Naive thymus-derived CD4-positive, alpha-beta T cell (primary cell): ENCODE measurements at places on chromosomes 2 and 18. TPM values are rescaled to one million over a fixed set of nuclear protein-coding genes. Genes with fewer than 3 reads are reported as not detected.
A peak's percentile ranks its signal among the peaks of the same experiment; 100 is the strongest.

Gene TMEM247
- not detected in 2 replicates for total RNA-seq

DNA sequence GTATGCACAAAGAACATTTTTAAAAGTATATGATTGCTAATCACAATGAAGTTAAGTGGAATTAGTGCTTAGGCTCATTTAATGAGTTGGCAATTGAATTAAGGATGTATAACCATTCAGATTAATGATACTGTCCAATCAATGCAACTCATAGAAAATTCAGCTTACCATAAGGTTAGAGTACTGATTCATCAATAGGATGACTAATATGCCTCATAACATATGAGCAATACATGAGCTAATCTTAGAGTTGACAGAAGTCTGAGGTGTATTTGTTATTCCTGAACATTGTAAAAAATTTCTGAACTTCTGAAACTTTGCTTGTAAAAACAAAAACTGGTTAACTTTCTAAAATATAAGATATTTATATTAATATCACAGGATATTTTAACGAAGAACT is 118.3 kb upstream of the NETO1 start:
- H3K27me3 ChIP-seq = no peaks in the 10 kb centered on the region
- no peaks in the 10 kb centered on the region for H3K36me3 ChIP-seq
- H3K4me3 ChIP-seq = no peak overlapping the region
- no peak for DNase-seq
- no peaks in the 10 kb centered on the region for H3K4me1 ChIP-seq
- H3K27ac ChIP-seq = no peak overlapping the region

DNA sequence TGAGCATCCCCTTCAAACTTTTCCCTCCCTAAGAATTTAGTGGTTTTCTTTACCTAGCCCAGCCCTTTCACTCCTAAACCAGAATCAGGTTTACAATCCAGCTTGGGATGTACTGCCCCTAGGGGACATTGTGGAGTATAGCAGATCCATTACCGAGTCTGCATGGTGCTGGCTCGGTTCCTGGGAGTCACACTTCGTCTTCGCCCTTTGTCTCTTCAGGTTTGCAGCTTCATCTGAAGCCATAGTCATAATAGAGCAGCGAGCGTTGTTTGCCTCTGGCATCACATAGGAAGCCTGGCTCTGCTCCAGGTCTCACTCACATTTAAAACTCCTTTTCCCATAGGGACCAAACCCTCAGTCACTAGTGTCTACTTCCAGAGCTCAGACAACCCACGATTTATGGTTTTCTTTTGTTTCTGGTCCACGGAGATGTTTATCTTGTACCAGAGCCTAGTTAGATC is 16.8 kb upstream of the LYPD6 start:
- no peaks in the 10 kb centered on the region for H3K4me1 ChIP-seq
- H3K36me3 ChIP-seq = no peaks in the 10 kb centered on the region

- no peaks in the 10 kb centered on the region for H3K36me3 ChIP-seq
- no peak overlapping the region for H3K4me3 ChIP-seq
- H3K27me3 ChIP-seq = no peaks in the 10 kb centered on the region
- H3K4me1 ChIP-seq = no peaks in the 10 kb centered on the region
- DNase-seq = peak; percentile 7
- no peak overlapping the region for H3K27ac ChIP-seq
Observed at GRCh38 chr2:233639860-233640259, 3.6 kb downstream of the UGT1A10 start.

- no peaks in the 10 kb centered on the region for H3K4me1 ChIP-seq
- no peak for DNase-seq
Observed at GRCh38 chr2:235382179-235382578, 111.7 kb upstream of the AGAP1 start.
